ENCODE measurements at places on chromosomes 7 and 10.

GRCh38 chr7:70571403-70571934 lies 560.5 kb upstream of the GALNT17 start:
- H3K27me3 ChIP-seq: no peaks in the 10 kb centered on the region
- no peak for DNase-seq
- H3K4me1 ChIP-seq: peaks cover 34% of the 10 kb centered on the region
- no peaks in the 10 kb centered on the region for H3K36me3 ChIP-seq

- peaks cover 9% of the 10 kb centered on the region for H3K4me1 ChIP-seq
- H3K27ac ChIP-seq: no peak overlapping the region
- H3K36me3 ChIP-seq: no peaks in the 10 kb centered on the region
- H3K27me3 ChIP-seq: no peaks in the 10 kb centered on the region
- no peak overlapping the region for H3K4me3 ChIP-seq
- no peak for DNase-seq
Measured at GRCh38 chr7:6293202-6293601, 20.8 kb upstream of the CYTH3 start.

DNA sequence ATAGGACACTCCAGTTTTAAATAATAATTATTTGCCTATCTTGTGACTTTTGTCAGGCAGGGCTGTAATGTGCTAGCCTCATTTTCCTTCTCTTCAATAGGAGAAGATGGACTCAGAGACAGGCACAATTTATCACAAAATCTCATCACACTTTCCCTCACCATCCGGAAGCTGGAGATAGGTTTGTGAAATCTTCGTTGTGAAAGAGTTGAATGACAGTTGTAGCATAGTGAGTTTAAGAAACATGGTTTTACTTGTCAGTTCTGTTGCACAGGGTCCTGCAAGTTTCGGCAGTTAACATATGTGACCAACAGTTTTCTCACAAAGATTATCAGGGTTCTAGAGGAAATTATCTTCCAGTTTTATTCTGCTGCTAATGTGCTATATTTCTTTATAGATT lies 37.7 kb upstream of the MAP3K8 start:
- H3K4me1 ChIP-seq: peaks cover 2% of the 10 kb centered on the region
- DNase-seq: no peak
- H3K4me3 ChIP-seq: no peak overlapping the region
- no peaks in the 10 kb centered on the region for H3K36me3 ChIP-seq
- peaks cover 34% of the 10 kb centered on the region for H3K27me3 ChIP-seq

GRCh38 chr7:94701555-94701973 lies 45.6 kb upstream of the SGCE start:
- no peak for DNase-seq
- peak overlapping the region; percentile 3 for H3K27ac ChIP-seq
- H3K27me3 ChIP-seq: no peaks in the 10 kb centered on the region
- H3K4me3 ChIP-seq: no peak overlapping the region
- H3K4me1 ChIP-seq: peaks cover 29% of the 10 kb centered on the region
- H3K36me3 ChIP-seq: no peaks in the 10 kb centered on the region

GRCh38 chr10:26215935-26216584 lies 514 bp upstream of the GAD2 start:
- no peak for DNase-seq
- no peaks in the 10 kb centered on the region for H3K36me3 ChIP-seq
- no peaks in the 10 kb centered on the region for H3K4me1 ChIP-seq
- H3K4me3 ChIP-seq: no peak overlapping the region
- peaks cover 77% of the 10 kb centered on the region for H3K27me3 ChIP-seq

- H3K4me1 ChIP-seq: no peaks in the 10 kb centered on the region
- peaks cover 6% of the 10 kb centered on the region for H3K36me3 ChIP-seq
- no peaks in the 10 kb centered on the region for H3K27me3 ChIP-seq
- no peak overlapping the region for H3K27ac ChIP-seq
- no peak for DNase-seq
Measured at GRCh38 chr10:103592186-103593021, 98.9 kb downstream of the NEURL1 start.

- H3K4me1 ChIP-seq: peaks cover 15% of the 10 kb centered on the region
- no peak for DNase-seq
- H3K36me3 ChIP-seq: no peaks in the 10 kb centered on the region
- H3K4me3 ChIP-seq: no peak overlapping the region
- no peak overlapping the region for H3K27ac ChIP-seq
Measured at GRCh38 chr10:32995066-32995622, 37.1 kb upstream of the ITGB1 start.

- H3K27ac ChIP-seq: no peak overlapping the region
- H3K4me1 ChIP-seq: no peaks in the 10 kb centered on the region
- H3K4me3 ChIP-seq: no peak overlapping the region
- H3K27me3 ChIP-seq: no peaks in the 10 kb centered on the region
Measured at GRCh38 chr10:15877836-15878576, 17.7 kb upstream of the MINDY3 start.

GRCh38 chr10:7300384-7300971 lies 110.4 kb downstream of the SFMBT2 start:
- no peaks in the 10 kb centered on the region for H3K36me3 ChIP-seq
- H3K27me3 ChIP-seq: no peaks in the 10 kb centered on the region
- H3K4me3 ChIP-seq: no peak overlapping the region
- no peak overlapping the region for H3K27ac ChIP-seq

DNA sequence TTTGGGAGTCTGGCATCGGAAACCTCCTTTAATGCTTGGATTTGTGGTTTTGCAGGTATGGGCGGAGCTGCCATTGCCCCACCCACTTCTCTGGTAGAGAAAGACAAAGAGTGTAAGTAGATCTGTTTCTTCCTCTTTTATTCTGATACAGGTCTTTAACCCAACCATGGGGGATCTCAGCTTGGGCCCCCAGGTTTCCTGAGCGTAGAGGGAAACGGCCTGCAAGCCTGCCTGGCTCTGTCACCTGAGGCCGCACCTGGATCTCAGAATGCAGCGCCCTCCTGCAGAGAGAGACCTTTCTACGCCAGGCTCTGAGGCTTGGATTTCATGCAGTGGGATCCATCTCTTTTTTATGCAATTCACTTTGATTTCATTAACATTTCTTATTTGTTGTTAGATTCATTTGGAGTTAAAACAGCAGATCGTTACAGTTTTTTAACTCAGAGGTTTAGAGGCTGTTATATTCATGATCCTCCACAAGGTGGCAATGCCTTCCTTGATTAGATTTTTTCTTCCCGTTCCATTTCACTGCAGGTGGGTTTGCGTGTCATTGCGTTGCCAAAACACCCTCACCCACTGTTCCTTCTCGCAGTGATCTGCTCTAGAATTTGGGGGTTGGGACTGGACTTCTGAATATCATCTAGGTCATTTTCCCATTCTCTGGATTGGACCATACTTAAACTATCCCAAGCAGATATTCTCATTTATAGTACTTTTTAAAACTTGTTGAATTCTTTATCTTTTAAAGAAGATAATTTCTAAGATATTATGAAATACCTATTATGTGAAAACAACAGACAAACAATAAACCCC lies 20.0 kb downstream of the RBM17 start:
- H3K4me3 ChIP-seq: no peak overlapping the region
- H3K4me1 ChIP-seq: peaks cover 5% of the 10 kb centered on the region
- peaks cover 44% of the 10 kb centered on the region for H3K36me3 ChIP-seq
- DNase-seq: no peak
- H3K27me3 ChIP-seq: no peaks in the 10 kb centered on the region

- no peaks in the 10 kb centered on the region for H3K36me3 ChIP-seq
- H3K27me3 ChIP-seq: no peaks in the 10 kb centered on the region
- no peak overlapping the region for H3K4me3 ChIP-seq
Measured at GRCh38 chr10:48418189-48418788, 111.8 kb downstream of the MAPK8 start.

DNA sequence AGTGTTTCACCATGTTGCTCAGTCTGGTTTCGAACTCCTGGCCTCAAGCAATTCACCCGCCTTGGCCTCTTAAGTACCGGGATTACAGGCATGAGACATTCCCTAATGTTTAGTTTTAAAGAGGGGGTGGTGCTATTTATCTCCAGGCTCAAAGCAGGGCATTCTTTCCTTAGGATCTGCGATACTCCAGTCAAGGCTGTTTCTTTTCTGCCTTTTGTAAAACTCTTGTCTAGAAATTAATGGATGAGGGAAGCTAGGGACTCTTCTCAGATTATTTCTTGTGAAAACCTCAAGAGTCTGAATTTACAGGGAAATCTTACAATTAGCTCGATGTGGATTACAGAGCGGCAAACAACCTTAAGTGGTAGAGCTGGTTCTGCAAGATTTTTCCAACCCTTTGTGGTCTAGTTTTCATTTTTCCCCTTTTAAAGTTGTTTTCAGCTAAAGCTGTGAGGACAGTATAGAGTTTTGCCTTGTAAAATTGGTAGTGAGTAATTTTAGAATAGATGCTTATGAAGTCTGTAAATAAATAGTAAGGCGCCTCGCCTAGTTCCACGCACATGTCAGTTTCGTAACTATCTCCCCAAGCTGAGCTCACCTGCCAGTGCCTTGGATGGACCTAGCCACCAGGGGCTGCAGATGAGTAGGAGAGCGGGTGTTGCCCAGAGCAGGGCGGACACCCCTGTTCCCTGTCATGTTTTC lies 53.1 kb downstream of the CUX1 start:
- no peak for DNase-seq
- no peaks in the 10 kb centered on the region for H3K27me3 ChIP-seq
- H3K4me3 ChIP-seq: no peak overlapping the region
- H3K36me3 ChIP-seq: no peaks in the 10 kb centered on the region
- peaks cover 16% of the 10 kb centered on the region for H3K4me1 ChIP-seq
- peak overlapping the region; percentile 82 for H3K27ac ChIP-seq

DNA sequence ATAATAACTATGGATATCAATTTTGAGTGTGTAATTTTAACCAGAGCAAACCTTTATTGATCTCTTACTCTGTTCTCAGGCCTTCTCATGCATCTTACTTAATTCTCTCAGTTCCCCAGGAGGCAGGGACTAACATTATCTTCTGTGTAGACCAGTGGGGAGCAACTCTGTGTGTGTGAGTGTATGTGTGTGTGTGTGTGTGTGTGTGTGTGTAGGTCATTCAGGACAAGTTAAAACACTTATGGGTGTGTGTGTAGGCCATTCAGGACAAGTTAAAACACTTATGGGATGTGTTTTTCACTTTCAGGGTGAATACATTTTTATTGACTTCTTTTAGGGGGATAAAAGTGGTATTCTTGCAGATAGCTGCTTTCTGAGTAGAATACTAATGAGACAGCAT lies 145.0 kb downstream of the ADAM12 start:
- DNase-seq: no peak
- H3K36me3 ChIP-seq: no peaks in the 10 kb centered on the region
- H3K27ac ChIP-seq: no peak overlapping the region
- peaks cover 26% of the 10 kb centered on the region for H3K4me1 ChIP-seq
- H3K4me3 ChIP-seq: no peak overlapping the region
- H3K27me3 ChIP-seq: no peaks in the 10 kb centered on the region

- H3K4me3 ChIP-seq: no peak overlapping the region
- peaks cover 8% of the 10 kb centered on the region for H3K4me1 ChIP-seq
- H3K27me3 ChIP-seq: peaks cover 9% of the 10 kb centered on the region
- no peak overlapping the region for H3K27ac ChIP-seq
- no peak for DNase-seq
- H3K36me3 ChIP-seq: no peaks in the 10 kb centered on the region
Measured at GRCh38 chr10:58157076-58157766, 110.5 kb downstream of the IPMK start.

DNA sequence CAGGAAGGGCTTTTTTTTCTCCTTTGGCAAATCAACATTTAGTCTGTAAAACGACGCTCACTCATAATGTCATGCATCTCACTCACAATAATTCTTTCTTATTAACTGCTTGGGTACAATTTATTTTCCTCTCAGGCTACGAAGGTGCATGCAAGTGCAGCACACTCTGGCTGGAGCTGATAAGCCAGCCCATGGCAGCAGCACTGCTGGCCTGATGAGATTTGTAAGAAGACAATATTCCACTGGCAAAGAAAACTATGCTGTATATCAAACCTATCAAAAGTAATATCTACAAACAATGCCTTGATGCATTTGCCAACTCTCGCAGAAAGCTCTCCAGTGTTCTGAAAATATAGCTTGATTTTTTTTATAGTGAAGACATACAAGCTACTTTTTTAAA lies 170.0 kb upstream of the PHF14 start:
- no peak for DNase-seq
- H3K4me3 ChIP-seq: no peak overlapping the region
- H3K27me3 ChIP-seq: no peaks in the 10 kb centered on the region
- no peaks in the 10 kb centered on the region for H3K36me3 ChIP-seq
- H3K27ac ChIP-seq: no peak overlapping the region
- peaks cover 19% of the 10 kb centered on the region for H3K4me1 ChIP-seq

DNA sequence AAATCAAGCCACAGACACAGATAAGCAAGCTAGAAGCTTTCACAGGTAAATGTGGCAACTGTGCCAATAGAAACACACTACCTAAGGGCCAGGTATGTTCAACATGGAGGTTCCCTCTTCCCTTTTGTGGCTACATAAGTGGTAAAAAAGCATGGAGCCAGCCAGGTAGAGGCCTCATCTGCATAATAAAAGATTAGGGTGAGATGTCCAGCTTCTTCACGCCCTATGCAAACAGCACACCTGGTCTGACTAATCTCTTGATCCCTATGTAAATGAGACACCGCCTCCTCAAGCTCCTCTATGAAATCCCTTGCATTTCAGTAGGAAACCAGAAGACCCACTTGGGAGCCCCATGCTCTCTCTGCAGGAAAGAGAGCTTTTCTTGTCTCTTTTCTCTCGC lies 282.2 kb downstream of the NEBL start:
- DNase-seq: no peak
- H3K4me1 ChIP-seq: no peaks in the 10 kb centered on the region
- H3K27me3 ChIP-seq: no peaks in the 10 kb centered on the region
- no peaks in the 10 kb centered on the region for H3K36me3 ChIP-seq

GRCh38 chr10:35517431-35518181 lies 87.5 kb upstream of the GJD4 start:
- peaks cover 2% of the 10 kb centered on the region for H3K36me3 ChIP-seq
- DNase-seq: no peak

DNA sequence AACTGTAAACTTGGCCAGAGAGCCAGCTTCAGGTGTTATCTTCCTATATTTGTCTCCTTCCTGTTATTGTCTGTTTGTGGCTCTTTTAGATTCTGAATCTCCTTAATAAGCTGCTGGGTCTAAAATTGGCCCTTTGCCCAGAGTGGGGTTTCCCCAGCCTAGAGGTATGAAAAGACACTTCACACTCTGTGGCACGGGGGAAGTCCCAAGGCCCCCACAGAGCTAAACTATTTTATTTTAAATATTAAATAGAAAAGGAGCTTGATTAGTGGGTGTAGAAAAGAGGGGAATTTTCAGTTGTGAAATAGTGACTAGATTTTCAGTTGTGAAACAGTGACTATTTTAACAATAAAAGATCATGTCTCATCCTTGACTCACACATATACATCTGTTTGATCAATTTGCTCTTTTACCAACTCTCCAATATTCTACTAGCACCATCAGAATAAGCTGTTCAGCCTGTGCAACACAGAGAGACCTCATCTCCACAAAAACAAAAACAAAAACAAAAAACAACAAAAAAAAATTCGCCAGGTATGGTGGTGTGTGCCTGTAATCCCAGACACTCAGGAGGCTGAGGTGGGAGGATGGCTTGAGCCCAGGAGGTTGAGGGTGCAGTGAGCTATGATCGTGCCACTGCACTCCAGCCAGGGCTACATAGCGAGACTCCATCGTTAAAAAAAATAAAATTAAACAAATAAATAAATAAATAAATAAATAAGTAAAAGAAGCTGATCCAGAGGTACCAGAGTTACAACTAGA lies 24.9 kb upstream of the ADO start:
- H3K27ac ChIP-seq: no peak overlapping the region
- H3K27me3 ChIP-seq: peaks cover 5% of the 10 kb centered on the region
- H3K4me1 ChIP-seq: peaks cover 3% of the 10 kb centered on the region
- no peak overlapping the region for H3K4me3 ChIP-seq

- H3K4me1 ChIP-seq: no peaks in the 10 kb centered on the region
- DNase-seq: no peak
- no peaks in the 10 kb centered on the region for H3K27me3 ChIP-seq
- no peak overlapping the region for H3K4me3 ChIP-seq
- H3K36me3 ChIP-seq: no peaks in the 10 kb centered on the region
Measured at GRCh38 chr7:69166979-69167516, 431.2 kb upstream of the AUTS2 start.

GRCh38 chr7:20786049-20786412 lies 655 bp downstream of the SP8 start:
- peaks cover 38% of the 10 kb centered on the region for H3K27me3 ChIP-seq
- H3K27ac ChIP-seq: no peak overlapping the region
- no peaks in the 10 kb centered on the region for H3K36me3 ChIP-seq
- peak overlapping the region; percentile 69 for H3K4me3 ChIP-seq

Measured in keratinocyte (primary cell).